Activated CD8-positive, alpha-beta T cell treated with anti-CD3 and anti-CD28 coated beads, Interleukin-2, amount 10 ng/mL, durations not matched to agents 7 days and 5 days (primary cell): ENCODE measurements at places on chromosomes 7 and 10.

DNA sequence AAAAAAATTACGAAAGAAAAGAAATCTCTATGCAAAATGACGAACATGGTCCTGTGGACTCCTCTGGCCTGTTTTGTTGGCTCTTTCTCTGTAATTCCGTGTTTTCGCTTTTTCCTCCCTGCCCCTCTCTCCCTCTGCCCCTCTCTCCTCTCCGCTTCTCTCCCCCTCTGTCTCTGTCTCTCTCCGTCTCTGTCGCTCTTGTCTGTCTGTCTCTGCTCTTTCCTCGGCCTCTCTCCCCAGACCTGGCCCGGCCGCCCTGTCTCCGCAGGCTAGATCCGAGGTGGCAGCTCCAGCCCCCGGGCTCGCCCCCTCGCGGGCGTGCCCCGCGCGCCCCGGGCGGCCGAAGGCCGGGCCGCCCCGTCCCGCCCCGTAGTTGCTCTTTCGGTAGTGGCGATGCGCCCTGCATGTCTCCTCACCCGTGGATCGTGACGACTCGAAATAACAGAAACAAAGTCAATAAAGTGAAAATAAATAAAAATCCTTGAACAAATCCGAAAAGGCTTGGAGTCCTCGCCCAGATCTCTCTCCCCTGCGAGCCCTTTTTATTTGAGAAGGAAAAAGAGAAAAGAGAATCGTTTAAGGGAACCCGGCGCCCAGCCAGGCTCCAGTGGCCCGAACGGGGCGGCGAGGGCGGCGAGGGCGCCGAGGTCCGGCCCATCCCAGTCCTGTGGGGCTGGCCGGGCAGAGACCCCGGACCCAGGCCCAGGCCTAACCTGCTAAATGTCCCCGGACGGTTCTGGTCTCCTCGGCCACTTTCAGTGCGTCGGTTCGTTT, 83.5 kb upstream of the SLF2 start:
- H3K4me1 ChIP-seq: peaks cover 39% of the 10 kb centered on the region
- H3K27ac ChIP-seq: no peak overlapping the region
- peak overlapping the region; percentile 66 for H3K4me3 ChIP-seq
- no peaks in the 10 kb centered on the region for H3K36me3 ChIP-seq

- H3K36me3 ChIP-seq: peaks cover 7% of the 10 kb centered on the region
- no peaks in the 10 kb centered on the region for H3K4me1 ChIP-seq
- H3K4me3 ChIP-seq: no peak overlapping the region
- no peak overlapping the region for H3K27ac ChIP-seq
- no peak for DNase-seq
These were observed 42.4 kb downstream of the ZNF487 start for GRCh38 chr10:43479275-43479674.

DNA sequence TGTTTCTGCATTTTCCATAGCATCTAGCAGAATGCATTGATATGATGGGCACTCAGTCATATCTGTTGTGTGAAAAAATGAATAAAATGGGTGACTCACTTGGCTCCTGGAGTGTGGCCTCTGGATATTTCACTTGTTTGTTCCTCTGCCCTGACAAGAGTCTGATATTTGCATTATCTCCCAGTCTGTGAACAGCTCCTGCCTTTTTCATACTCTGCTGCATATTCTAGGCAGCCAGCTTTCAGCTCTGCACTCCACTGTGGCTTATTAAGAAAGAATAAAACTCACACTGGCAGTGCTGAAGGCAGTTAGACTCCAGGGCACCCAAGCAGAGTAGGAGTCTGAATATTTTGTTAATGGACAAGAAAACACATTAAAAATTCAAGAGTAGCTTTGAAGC, 623.9 kb downstream of the SORCS1 start:
- no peak overlapping the region for H3K27ac ChIP-seq
- no peaks in the 10 kb centered on the region for H3K36me3 ChIP-seq
- no peak overlapping the region for H3K4me3 ChIP-seq
- DNase-seq: no peak

GRCh38 chr10:47239211-47239610, 60.8 kb upstream of the GDF10 start:
- no peak for DNase-seq
- H3K27ac ChIP-seq: no peak overlapping the region
- no peaks in the 10 kb centered on the region for H3K27me3 ChIP-seq
- peaks cover 13% of the 10 kb centered on the region for H3K4me1 ChIP-seq
- H3K36me3 ChIP-seq: no peaks in the 10 kb centered on the region

- peaks cover 32% of the 10 kb centered on the region for H3K36me3 ChIP-seq
- no peak overlapping the region for H3K4me3 ChIP-seq
- H3K4me1 ChIP-seq: peaks cover 48% of the 10 kb centered on the region
- H3K27ac ChIP-seq: no peak overlapping the region
These were observed 92.1 kb upstream of the SAMD8 start for GRCh38 chr10:75019370-75019769.

DNA sequence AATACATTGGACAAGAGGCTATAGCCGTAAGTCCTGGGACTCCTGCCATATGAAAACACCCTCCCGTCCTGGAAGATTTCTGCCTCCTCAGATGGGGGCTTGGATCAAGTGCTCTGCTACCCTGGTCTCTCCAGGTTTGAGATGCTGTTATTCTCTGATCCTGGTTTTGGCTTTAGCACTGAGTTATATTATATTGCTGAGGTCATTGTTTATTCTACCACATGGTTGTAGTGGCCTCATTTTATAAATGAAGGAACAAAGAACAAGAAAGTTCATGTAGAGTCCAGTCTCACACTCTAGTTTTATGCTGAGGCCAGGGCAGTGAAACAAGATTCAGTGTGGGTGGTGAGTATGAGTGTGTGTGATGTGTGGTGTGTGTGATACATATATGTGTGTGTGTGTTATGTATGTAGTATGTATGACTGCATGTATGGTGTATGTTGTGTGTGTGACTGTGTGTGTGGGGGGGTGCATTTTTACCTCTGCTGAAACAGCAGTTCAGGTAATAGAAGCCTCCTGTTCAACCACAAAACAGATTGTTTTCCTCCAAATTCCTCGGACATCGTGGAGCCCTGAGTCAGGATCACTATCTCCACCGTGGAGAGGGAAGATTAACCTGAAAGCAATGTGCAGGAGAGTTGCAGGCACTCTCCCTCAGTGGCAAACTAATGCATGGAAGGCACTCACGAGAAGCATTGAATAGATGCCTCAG, 80.7 kb downstream of the C7orf25 start:
- DNase-seq: no peak
- H3K4me3 ChIP-seq: no peak overlapping the region
- H3K36me3 ChIP-seq: no peaks in the 10 kb centered on the region
- no peaks in the 10 kb centered on the region for H3K4me1 ChIP-seq
- H3K27me3 ChIP-seq: peaks cover 8% of the 10 kb centered on the region
